ENCODE measurements at places on chromosomes 16 and 17. TPM values are rescaled to one million over a fixed set of nuclear protein-coding genes. Genes with fewer than 3 reads are reported as not detected.

DNA sequence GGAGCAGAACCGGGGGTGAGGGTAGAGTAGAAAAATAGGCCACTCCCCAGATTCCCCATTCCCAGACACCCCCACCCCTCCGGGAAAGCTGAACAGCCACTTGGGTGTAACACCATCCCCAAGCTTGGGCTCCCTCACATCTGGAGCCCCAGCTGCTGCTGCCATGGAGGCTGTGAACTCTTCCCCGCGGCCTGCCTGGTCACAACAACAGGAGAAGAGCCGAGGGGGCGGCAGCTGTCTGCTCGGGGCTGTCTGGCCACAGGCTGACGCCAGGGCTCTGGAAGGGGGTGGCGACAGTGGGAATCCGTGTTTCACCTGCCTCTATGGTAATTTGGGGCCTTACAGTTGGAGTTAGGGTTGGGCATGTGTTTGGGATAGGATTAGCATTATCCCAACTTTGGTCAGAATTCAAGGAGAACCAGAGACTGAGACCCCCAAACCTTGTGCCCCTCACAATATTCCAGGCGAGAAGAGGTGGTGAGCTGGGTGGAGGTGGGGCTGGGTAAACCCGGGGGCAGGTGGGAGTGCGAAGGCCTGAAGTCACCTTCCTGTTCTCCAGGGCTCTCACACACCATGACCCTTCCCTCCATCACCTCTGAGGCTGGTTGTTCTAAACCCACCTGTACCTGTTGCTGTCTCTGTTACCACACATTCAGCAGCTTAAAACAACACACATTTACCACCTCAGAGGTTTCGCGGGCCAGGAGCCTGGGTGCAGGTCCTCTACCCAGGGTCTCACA is 29.7 kb upstream of the NXPH3 start:
- DNase-seq = no peak

GRCh38 chr17:67080804-67081203 is 36.5 kb downstream of the CACNG1 start:
- peak; percentile 8 for DNase-seq

- DNase-seq = no peak
Measured at GRCh38 chr17:71444078-71444477, 676.7 kb upstream of the SOX9 start.

GRCh38 chr16:12900156-12900555 is 1.2 kb upstream of the SHISA9 start:
- no peak for DNase-seq

- no peak for DNase-seq
Measured at GRCh38 chr16:203246-203645, 23.0 kb downstream of the HBQ1 start.

- no peak for DNase-seq
Measured at GRCh38 chr17:42241871-42242270, 34.3 kb downstream of the STAT5B start.

DNA sequence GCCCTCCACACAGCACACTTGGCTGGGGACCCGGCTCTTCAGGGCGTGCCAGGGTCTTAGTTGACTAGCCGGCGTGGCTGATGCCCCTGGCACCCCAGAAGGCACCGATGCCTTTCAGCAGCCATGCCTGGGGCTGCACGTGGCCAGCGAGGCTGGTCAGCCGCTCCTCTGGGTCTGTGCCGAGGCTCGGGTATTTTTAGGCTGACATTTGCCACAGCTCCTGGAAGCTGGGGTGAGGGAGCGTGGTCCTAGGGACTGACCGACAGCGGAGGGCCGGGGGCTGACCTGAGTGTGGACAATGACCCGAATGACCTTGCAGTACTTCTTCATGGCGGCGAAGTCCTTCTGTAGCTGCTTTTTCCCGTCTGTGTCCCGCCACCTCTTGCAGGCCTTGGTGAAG is 3.9 kb downstream of the RPL3L start:
- DNase-seq = no peak

Gene CAMKK1
- 0.58 TPM for total RNA-seq

Gene CCL4
- total RNA-seq = 54.8 TPM

Gene ARMC7
- total RNA-seq = 11.6 TPM

Gene PRKCB
- 158 TPM for total RNA-seq

Gene KRT33A
- not detected for total RNA-seq

Gene GSDMA
- total RNA-seq = not detected
